ENCODE measurements at places on chromosomes 1 and 21.

- no peak for DNase-seq
Measured at GRCh38 chr1:112720800-112721199, 5.7 kb upstream of the PPM1J start.

- no peak for DNase-seq
Measured at GRCh38 chr1:102833151-102833550, 275.2 kb downstream of the COL11A1 start.

DNA sequence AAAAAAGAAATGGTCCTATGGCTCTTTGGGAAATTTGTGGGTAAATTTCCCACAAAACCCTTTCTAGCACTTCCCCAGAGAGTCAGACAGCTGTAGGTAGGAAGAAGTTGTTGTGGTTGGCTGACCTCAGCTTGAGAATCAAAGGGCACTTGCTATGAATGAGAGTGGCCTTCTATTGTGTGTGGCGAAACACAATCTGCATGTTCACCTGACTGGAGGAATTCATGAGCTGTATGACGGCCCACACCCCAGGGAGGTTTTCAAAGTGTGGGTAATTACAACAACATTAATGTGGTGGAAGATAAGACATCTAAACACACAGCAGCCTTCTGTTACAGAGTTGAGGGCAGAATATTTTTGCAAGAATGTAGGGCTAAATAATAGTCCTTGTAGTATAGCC lies 38.8 kb downstream of the NGF start:
- DNase-seq: no peak

DNA sequence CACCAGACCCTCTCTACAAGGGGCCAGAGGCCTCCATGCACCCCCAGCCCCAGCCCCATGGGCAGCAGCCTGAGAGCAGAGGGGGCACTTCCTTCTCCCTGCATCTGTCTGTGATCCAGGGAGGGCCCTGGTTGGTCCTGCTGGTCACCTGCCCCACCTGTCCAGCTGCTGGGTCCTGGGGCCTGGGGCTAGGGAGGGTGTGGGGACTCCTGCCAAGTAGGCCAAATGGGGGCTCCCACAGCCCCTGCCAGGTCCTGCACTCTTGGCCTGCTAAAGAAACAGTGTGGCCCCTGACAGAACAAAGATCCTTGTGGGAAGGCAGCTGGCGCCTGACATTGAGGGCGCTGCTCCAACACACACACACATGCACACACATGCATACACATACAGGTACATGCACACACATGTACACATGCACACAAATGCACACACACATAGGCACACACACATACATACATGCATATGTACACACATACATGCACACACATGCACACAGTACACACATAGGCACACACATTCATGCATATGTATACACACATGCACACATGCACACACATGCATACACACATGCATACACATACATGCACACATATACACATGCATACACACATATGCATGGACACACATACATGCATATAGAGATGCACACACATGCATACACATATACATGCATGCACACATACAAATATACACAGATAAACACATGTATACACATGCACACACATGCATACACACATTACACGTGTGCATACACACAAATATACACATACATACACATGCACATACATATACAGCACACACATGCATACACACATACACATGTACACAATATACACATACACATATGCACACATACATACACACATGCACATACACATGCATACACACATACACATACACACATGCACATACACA lies 49.9 kb downstream of the TRPM2 start:
- no peak for DNase-seq

GRCh38 chr21:44732956-44733355 lies 21.6 kb upstream of the TSPEAR start:
- DNase-seq: no peak

- DNase-seq: no peak
Measured at GRCh38 chr1:228513236-228513900, 26.2 kb downstream of the RNF187 start.

DNA sequence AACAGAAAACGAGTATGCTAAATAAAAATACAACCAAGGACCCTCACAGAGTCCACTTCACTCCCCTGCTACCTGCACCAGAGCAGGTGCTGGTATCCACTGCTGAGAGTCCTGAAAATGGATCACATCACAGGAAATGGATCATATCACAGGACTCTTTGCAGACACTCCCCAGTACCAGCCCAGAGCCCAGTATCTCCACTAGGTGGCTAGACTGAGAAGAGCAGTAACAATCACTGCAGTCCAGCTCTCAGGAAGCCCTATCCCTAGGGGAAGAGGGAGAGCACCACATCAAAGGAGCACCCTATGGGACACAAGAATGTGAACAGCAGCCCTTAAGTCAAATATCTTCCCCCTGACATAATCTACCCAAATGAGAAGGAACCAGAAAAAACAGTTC lies 28.0 kb downstream of the AGBL4 start:
- DNase-seq: no peak

DNA sequence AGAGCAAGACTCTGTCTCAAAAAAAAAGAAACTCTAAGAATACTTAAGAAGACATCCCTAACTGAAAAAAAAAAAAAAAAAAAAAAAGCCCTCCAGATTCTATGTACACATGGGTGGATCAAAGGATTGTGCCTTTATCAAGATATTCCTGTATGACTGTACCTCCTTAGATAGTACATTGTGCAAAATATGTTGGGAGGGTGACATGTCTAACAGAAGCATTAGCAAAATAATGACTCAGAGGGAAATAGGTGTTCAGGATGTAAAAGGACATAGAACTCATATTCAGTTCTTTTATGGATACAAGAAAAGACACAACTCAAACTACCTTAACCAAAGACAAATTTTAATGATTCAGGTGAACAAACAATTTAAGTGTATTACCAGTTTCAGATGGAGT lies 269.8 kb upstream of the KAZN start:
- no peak for DNase-seq

- no peak for DNase-seq
Measured at GRCh38 chr1:183385340-183386144, 32.6 kb downstream of the NMNAT2 start.

DNA sequence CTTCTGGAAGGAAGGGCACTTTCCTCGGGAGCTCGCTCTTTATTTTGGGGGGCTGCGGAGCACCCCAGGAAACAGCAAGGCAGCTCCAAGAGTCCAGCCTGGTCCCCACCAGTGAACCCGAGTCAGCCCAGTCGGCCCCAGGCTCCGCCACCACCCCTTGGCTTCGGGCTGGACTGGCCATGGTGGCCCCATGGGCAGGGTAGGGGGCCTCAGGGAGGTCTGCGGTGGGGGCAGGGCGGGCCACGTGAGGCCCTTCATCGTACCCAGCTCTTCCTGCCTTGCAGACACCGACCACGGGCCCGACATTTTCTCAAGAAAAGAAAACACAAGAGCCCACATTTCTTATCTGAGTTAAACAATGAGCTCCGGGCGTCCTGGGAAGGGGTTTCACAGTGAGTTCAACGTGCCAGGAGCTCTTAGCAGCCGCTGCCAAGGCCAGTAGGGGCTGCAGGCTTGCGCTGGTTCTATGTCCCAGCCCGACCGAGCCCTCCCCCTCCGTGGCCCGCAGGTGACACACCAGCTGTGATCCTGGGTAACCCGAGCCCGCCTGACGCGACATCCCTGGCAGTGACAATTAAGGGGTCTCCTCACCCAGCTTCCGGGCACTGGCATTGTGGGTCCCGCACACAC lies 66.2 kb downstream of the PRDM16 start:
- DNase-seq: no peak

GRCh38 chr1:231390071-231390470 lies 32.0 kb downstream of the EGLN1 start:
- no peak for DNase-seq

GRCh38 chr1:165747632-165748447 lies 20.8 kb downstream of the TMCO1 start:
- no peak for DNase-seq

DNA sequence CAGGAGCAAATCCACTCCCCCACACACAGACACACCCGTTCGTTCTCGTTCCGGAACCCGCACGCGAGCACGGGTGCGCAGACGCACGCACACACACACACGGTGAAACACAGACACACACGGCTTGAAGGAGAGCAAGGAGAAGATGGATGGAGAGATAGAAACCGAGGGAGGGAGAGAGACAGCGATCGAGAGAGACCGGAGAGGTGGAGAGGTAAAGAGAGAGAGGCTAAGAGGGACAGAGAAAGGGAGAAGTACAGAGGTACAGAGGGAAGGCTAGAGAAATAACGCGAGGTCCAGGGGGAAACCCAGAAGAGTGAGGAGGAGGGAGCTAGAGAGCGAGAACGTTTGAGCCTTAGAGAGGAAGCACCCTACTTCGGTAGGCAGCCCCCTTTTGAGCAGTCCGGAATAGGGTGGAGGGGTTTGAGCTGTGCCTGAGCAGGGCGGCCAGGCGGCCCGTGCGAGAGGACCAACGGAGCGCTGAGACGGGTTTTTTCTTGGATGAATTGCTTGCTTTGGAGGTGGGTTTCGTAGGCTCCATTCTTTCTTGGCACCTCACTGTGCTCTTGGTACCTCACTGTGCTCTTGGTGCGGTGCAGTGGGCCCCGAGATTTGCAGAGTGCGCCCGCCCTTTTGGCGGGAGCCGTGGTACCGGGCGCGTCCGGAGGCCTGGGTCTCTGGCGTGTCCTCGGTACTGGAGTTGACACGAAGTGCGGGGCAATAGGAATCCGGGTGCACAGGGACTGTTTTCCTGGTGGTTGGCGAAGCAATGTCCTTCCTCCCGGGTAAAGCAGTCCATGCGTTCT lies 88.4 kb upstream of the RHOU start:
- DNase-seq: no peak

DNA sequence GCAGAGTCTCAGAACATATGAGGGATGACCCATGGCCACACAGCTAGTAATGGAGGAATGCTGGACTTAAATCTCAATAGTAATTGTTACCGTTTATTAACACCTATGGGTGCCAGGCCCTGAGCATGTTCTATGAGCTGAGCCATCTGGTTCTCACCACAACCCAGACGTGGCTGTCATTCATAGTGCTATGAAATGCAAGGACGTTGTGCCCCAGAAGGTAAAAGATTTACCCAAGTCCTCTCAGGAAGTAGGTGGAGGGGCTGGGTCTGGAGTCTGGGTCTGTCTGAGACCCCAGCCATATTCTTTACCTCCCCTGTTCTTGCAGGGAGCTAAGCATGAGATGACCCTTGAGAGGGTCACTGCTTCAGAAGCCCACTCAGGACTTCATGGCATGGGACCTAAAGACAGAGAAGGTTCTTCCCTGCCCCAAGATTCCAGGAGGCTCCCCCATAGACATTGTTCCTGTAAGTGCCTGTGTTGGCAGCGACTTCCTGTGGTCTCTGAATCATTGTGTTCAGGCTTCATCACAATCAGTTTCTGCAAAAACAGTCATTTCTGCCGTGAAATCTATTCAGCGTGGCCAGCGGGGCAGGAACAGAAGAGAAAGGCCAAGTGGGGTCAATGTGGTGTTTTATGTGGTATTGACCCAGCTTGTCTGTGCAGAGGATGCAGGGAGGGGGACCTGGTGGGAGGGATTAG lies 475.4 kb downstream of the PTPRU start:
- DNase-seq: peak; percentile 54

GRCh38 chr1:7425229-7425628 lies 345.9 kb upstream of the VAMP3 start:
- DNase-seq: no peak

DNA sequence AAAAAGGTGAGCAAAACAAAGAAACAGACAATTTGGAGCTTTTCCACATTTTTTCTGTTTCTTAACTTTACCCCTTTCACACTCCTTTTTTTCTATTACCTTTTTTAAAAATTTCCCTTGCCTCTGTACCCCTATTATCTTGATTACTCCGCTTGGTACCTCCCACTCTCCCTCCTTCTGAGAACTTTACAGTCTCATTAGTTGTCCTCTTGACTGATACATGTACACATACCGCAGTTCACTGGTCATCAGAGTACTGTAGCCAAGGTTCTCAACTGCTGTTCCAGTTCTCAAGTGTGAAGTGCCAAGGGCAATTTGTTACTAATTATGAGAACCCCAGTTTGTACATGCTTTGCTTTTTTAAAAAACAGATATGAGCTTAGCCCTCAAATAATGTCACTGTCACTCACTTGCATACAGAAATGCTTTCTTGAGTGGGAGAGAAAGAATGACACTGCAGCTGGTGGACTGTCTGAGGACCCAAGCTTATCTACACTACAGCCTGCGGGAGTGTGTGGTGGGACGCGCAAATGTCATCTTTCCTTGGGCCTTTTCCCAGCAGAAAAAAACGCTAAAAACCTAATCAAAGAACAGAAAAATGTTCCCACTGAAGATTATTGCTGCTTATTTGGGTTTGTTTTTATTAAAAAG lies 160.8 kb downstream of the DISP1 start:
- DNase-seq: no peak

DNA sequence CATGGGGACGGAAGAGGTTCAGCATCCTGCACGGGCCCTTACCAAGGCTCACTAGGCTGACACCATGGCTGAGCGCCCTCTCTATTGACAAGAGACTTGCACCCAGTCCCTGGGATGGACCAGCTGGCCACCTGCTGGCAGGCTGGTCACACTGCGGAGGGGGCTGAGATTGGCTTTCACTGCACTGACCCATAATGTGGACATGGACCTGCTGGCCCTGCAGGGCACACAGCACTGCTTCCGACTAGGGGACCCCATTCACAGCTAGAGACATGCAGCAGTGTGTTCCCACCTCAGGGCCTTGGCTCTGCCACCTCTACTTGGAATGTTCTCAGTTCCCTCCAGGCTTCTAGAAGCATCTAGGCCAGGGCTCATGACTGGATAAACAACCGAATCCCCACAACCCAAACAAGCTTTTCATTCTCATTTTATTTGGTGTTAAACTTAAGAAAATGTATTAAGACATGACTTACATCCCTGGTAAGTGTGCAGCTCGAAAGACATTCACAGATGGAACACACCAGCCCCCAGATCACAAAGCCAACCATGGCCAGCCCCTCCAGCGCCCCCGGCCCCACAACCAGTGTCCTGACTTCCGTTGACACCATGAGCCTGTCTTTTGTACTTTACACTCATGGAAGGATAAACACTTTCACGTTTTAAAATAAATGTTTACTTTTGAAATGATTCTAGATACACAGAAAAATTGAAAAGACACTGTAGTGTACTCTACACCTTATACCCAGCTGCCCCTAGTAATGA lies 9.3 kb upstream of the SRARP start:
- DNase-seq: no peak

- no peak for DNase-seq
Measured at GRCh38 chr1:33944846-33945245, 81.0 kb downstream of the HMGB4 start.

GRCh38 chr1:72283022-72283306 lies 625 bp upstream of the NEGR1 start:
- no peak for DNase-seq

Data from NK-92 treated with Interleukin-12 subunit alpha and Interleukin-12 subunit beta, amount 100 ng/mL, for 24 hours (cell line).